ENCODE measurements at places on chromosomes 6 and 20. TPM values are rescaled to one million over a fixed set of nuclear protein-coding genes. Genes with fewer than 3 reads are reported as not detected.

ARFGEF3 gene
- 1.3 TPM for polyA plus RNA-seq

GRCh38 chr20:37344506-37345338 is 1.2 kb upstream of the SRC start:
- no peak for DNase-seq

TRIM40 gene
- polyA plus RNA-seq: not detected

GRCh38 chr20:52948491-52948890 is 23.7 kb upstream of the TSHZ2 start:
- DNase-seq: no peak

GRCh38 chr6:148771212-148771601 is 24.4 kb downstream of the UST start:
- no peak for DNase-seq

DNA sequence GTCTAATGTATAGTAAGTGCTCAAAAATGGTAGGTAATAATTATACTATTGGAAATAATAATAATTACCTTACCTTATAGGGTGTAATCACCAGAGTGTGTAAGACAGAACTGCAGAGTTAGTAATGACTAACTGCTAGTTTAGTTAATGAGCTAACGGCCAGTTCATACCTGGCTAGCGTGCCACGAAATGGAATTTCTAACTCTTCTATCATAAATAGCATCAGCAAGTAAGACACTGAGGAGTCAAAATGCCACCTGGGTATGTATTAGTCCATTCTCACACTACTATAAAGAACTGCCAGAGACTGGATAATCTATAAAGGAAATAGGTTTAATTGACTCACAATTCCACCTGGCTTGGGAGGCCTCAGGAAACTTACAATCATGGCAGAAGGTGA is 63.4 kb upstream of the CEP85L start:
- no peak for DNase-seq

NHSL1 gene
- polyA plus RNA-seq: 25.2 TPM

DNA sequence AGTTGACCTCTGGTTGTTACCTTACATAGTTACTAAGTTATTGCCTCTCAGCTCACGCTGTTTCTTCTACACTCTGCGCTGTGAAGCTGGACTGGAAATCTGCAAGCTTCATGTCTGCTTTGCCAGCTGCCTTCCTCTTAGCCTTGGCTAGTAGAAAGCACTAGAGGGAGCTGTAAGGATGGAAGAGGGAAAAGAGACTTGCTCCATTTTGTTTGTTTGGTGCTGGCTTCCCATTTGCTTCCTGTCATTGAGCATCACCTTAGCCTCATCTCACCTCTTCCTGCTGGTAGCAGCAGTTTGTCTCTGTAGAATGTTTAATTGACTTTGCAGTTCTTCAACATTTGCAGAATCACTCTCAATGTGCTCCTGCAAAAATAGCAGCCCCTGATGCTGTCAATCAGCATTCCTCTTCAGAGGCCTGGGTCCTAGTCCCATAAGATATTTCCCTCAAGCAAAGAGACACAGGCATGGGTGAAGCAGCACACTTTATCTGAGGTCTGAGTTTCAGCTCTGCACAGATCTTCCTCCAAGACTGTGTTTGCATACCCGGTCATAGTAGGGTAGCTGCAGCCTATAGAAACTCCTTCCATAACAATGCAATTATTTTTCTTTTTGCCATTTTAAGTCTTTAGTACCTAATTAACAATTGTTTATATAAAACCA is 302.2 kb upstream of the EPHA7 start:
- peak; percentile 2 for DNase-seq

MMP24 gene
- 0.48 TPM for polyA plus RNA-seq

DNA sequence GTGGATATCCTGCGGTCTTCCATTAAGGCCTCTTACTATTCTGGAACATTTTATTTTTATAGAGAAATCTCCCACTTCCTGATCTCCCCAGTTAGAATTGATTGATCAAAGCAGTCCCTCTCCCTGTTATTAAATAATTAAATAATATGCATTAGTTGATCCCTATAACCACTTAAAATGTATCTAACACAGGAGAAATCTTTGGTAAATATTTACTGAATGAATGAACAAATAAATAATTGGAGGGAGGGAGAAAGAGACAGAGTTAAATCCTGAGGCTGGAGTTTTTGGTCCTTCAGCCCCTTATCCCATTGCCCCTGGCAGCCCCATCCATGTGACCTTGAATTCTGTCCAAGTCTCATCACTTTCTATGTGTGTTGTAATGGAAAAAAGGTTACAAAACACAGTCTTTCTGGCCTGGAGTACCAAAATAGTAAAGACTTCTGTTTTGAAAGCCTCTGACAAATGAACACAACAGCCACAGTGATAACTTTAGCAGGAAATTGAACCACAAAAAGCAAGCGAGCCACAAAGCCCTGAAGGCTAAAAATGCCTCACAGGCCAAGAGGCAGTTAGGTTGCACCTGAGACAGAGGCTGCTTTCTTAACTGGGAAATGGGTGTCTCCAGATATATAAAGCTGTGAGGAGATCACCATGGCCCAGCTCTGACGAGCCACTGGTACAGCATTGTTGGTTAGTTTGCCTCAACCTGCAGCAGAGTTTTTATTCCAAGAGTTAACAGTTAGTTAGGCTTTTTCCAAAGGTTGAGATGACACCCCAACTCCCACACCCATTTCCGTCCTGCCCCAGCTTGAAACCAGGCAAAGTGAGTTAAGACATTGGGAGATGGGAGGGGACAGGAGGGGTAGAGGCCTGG is 11.3 kb downstream of the NT5E start:
- peak; percentile 61 for DNase-seq

SPATA25 gene
- polyA plus RNA-seq: 1.0 TPM

DNA sequence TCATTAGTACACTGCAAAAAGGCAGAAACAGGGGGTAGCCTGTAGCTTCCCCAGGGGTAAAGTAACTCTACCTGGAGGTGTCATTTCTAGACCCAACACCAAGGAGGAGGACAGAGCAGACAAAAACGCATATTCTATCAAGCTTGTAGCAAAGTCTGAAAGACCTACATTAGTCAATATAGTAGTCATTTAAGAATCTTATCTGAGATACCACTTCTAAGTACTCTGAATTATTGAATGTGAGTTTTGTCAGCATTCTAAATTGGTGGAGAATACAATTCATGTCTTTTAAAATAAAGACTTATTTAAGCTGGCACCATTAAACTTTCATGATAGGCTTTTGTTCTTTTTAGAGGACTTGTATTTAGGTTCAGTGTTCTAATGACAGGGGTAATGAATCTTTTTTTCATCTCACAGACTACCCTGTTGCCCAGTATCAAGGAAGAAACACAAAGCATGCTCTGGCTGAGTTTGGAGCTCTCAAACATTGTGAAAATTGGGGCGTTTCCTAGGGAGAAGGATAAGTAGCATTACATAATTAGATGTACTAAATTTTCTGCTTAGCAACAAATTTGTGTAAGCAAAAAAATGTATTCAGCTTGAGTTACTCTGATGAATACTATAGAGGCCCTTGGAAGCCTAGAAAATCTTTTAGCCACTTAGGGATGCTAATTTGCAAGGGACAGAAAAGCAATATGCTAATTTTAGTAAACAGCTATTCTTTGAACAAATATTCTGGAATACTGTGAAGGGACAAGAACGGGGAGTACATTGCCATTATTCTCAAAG is 255.4 kb upstream of the HSF2 start:
- DNase-seq: no peak

DNA sequence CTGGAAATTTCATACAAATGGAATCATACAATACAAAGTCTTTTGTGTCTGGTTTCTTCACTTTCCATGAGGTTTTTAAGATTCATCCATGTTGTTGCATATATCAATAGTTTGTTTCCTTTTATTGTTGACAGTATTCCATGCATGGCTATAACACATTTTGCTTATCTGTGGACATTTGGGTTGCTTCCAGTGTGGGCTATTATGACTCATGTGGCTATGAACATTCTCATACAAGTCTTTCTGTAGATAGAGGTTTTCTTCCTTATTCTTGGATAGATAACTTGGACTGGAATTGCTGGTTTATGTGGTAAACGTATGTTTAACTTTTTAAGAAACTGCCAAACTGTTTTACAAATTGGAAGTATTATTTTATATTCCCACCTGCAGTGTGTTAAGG is 30.0 kb upstream of the KIF6 start:
- no peak for DNase-seq

TULP1 gene
- polyA plus RNA-seq: not detected

DNA sequence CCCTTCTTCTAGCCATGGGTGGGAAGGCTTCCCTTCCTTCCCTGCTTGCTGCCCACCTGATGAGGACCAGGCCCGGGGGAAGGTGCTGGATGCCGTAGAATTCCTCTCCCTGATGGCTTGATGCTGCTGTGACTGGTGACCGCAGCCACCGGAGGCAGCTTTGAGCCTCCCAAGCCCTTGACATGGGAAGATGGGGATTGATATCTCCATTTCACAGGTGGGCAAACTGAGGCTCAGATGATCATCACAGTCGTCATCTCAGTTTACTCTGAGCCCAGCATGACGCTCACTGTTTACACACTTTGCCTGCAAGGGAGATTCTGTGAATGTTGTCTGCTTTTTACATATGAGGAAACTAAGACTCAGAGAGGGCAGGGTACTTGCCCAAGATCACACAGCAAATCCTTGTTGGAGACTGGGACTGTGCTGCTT is 43.9 kb downstream of the SRC start:
- no peak for DNase-seq

DNA sequence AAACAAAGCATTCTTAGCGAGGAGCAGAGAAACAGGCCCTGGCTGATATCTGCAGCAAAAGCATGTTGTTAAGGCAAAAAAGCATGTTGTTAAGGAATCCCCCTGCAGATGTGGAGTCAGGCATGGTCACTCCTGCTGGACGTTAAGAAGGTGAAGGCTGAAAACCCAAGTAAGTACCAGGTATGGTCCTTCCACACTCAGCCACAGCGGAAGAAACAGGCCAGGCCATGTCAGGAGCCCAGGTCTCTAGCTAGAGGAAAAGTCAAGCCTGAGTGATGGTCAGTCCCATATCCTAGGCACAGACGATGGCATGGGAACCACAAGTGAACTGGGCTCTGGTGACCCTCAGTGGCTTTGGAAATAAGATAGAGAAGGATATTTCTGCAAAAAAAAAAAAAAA is 32.5 kb upstream of the MAS1L start:
- DNase-seq: no peak

DNA sequence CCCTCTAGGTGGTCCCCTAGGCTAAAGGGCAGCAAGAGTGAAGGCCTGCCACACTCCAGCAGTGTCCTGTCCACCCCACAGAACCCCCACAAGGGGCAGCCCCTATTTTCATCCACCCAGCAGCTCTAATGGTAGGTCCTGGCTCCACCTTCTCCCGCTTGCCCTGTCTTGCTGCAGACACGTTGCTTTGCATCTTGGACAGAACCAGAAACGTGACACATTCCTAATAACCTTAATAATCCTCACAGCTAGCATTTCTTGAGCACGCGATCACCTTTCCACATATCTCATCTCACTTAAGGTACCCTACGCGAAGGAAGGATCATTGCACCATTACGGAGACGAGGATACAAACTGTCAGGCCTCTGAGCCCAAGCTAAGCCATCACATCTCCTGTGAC is 11.7 kb upstream of the SLC22A23 start:
- no peak for DNase-seq

GRCh38 chr20:16432466-16433292 is 140.6 kb downstream of the KIF16B start:
- no peak for DNase-seq

DNA sequence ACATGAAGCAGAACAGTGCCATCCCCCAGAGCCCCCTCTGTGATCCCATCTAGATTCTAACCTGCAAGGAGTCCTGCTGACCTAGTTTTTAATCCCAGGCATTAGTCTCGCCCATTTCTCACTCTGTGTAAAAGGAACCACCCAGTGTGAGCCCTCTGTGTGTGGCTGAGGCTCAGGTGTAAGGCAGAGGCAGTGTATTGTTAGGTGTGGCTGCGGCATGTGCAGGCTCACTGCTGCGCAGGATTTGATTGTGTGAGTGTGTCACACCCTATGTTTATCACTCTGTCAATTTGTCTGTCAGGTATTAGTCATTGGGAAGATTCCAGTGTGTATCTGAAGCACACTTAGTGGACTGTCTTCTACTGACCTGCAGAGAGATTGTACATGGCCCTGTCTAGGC is 13.7 kb upstream of the CST8 start:
- DNase-seq: no peak

DNA sequence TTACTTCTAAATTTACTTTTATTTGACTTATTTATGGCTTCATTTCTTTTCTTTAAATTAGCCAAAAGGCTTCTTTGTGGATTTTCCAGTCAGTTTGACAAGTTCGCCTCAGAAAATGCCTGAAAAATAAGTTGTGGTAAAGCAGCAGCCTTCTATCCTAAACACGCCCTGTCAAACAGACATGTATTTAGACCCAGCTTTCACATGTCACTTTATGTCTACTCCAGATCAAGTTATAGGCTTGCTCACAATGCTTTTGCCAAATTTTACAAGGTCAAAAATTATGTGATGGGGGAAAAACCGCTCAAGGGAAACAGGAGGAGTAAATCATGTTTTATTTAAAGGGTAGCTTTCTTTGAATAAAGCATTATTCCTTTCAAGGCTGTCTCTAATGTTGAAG is 615.0 kb downstream of the HDGFL1 start:
- DNase-seq: no peak

DNA sequence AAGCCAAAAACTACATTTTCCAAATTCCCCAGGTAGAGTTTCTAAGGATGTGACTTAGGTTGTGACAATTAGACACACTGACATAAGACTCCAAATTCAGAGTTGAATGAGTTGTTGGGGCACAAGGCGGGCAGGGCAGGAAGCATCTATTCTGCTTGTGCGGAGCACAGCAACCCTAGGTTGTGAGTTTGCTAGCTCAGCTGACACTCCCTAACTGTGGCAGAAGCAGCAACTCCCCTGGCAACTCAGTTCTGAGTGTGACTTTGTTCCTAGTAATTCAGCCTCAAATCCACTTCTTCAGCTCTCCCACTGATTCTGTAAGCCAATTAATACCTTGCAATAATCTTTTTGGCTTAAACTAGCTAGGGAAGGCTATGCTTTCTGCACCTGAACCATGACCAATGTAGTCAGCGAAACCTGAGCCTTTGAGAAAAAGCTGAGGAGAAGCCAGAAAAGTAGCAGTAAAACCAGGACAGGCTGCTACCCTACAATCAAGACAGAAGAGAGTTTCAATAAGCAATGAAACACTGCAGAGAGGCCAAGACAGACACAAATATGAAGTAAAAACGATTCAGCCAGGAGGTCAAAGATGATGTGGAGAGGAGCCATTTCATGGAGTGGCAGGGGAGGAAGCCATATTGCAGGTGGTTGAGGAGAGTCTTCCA is 30.0 kb upstream of the PAQR8 start:
- no peak for DNase-seq

Measured in endothelial cell of umbilical vein (primary cell).